ENCODE measurements at places on chromosomes 6 and 20.

DNA sequence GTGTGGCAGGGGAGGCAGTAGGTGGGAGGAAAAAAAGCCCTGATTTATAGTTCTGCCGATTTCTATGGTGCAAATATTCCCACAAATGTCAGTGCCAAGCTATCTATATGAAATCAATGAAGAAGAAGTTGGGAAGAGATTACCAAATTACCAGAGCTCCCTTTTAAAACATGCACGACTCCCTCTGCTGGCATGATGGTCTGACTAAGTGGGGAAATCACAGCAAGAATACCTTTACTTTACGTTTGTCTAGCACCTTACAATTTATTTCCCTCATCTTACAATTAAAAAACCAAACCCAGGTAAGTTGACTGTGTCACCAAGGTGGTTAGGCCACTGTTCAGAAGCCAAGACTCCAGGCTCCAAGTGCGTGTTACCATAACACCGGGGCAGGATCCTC is 55.6 kb downstream of the AGPAT4 start:
- no peak for DNase-seq

GRCh38 chr6:169490246-169490641 is 211.6 kb downstream of the WDR27 start:
- no peak for DNase-seq

DNA sequence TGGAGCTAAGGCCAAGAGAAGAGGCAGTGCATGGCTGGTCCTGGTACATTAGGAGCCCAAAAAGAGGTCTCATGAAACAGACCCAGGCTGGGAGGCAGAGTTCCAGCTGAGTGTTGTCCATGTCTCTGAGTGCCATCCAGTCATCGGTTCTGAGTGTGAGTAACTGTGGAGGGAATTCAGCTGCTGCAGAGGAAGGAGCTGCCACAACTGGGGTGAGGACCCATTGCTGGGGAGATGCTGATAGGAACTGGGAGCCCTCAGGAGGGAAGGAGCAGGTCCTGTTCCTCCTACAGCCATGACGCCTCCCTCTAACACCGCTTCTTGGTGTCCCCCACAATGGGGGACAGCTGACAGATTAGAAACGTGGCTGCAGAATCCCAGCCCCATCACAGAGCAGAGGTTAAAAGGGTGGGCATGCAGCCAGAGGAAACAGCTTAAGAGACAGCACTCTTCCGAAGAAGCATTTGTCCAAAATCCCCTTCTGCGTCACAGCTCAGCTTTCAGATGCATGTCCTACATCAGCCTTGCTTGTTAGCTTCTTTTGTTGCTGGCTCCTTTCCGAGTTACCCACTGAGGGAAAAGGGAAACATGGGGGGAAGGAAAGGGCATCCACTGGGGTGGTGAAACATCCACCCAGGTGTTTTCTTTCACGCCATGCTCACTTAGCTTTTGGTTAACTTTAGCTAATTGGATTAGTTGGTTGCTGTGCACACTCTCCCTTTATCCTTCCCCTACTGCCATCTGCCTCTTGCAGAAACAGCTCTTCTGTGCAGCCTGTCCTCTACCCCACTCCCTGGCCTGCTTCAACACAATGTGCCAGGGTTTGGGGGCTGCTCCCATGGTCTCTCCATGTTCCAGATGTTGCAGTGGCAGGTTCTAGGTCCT is 239.2 kb downstream of the SYNDIG1 start:
- DNase-seq: no peak

GRCh38 chr20:19974630-19975435 is 42.3 kb upstream of the NAA20 start:
- no peak for DNase-seq

GRCh38 chr6:78598966-78599365 is 268.4 kb upstream of the IRAK1BP1 start:
- DNase-seq: no peak

- DNase-seq: no peak
Measured at GRCh38 chr6:130269969-130270635, 47.4 kb upstream of the SAMD3 start.

- no peak for DNase-seq
Measured at GRCh38 chr20:47543006-47543431, 41.3 kb downstream of the NCOA3 start.

DNA sequence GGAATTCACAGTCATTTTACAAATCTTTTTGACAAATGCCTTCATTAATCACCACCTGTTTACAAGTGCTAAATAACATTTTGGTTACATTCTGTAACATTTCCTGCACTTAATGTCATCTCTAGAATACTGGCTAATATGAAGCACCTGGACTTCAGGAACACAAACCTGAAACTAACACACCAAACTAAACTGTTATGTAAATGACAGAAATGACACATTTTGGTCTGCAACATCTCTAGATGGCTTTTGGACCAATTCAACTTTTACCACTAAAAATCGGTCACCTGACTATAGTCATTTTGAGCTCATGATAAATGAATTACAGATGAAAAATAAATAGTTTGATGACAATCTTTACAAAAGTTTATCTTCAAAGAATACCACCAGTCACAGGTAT is 80.6 kb downstream of the ATG5 start:
- DNase-seq: no peak

GRCh38 chr6:17663226-17663625 is 43.5 kb downstream of the NUP153 start:
- no peak for DNase-seq

DNA sequence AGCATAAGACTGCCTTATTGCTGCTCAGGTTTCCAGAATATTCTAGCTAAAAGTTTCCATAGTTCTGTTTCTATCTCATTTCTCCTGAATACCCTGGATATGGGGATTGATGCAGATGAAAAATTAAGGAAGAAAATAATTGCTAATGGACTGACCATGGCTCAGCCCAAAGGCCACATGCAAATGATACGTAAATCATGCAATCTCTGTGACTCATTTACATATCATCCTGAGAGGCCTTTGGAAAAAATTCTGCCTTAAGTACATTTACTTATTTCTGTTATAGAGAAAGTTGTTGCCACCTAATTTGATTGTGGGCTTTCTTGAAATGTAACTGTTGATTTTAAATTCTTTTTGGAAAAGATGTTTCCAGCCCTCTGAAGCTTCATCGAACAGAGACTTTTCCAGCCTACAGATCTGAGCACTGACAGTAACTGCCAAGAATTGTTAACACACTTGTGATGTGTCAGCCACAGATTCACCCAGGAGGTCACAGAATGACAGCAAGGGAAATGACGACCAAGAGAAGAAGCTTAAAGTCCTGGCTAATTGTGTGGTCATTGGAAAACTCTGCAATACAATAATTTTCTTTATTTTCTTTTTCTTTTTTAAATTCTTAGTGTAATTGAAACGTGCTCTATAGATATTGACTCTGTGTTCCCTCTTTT is 174.8 kb downstream of the DOK5 start:
- DNase-seq: no peak

DNA sequence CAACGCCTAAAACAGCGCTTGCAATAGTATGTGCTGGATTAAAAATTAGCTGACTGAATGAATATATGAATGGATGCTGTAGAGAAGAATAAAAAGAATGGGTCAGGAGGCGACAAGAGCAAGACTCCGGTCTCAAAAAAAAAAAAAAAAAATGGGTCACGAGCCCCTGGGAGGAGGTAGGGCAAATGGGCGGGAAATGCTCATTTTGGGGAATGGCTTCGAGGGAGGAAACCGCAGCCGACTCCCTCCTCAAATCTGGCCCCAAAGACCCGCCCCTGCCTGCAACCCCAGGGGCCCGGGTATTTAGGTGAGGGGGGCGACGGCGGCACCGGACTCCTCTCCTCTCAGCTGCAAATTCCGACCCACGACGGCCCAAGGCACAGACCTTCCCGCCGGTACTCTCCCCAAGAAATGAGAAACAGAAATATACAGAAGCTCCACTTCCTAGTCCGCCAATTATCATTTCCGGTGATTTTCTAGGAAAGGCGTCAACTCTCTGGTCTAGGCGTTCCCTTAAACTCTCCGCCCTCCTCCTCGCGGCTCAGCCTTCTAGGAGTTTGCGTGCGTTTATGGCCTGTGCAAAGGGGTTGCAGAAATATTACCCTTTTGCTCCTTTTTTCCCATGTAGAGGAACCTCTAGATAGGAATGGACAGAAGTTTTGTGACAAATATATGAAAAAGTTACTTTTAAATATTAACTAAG is at the start of gene ZNF311:
ZNF311 (minus strand) TSS at position 133 of the 703 bp plus-strand sequence. CDS start 1,361 bp downstream, outside the sequence.
- DNase-seq: no peak

DNA sequence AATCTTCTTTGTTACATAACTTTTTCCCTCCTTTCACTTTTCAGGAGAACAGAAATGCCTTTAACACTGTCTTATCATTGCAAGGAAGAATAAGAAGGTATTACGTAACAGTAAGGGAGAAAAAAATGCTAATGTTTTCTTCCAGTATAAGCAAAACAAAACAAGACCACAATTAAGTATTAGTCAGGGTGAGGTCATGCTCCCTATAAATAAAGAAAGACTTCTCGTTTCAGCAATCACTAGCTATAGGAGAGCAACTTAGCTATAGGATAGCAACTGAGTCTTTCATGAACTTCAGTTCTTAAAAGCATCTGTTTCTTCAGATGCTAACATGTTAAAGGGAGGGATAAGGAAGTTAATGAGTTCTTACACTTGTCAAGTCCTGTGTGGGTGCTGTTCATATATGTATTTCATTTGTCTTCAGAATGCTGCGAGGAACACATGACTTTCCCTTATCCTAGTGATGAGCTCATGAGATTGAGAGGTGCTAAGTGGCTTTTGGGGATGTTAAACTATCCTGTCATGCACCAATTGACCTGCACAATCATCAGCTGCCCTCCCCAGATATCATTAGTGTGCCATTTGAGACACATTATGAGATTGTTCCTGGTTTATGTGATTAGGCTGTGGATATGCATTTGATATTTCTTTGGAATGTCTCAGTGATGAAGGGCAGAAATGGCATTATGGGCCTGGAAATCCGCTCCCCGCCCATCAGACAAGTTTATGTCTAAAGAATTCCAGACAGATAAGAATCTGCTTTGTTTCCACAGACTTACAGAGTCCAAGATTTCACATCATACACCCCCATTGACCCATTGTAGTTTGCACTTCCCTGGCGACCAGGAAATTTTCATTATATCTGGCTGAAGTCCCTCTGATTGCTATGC is 37.5 kb downstream of the LAMA4 start:
- DNase-seq: no peak

GRCh38 chr20:18176318-18176785 is 38.7 kb downstream of the KAT14 start:
- DNase-seq: no peak

- DNase-seq: no peak
Measured at GRCh38 chr6:1630771-1631217, 21.1 kb downstream of the FOXC1 start.

All from stimulated activated CD4-positive, alpha-beta T cell treated with anti-CD3 and anti-CD28 coated beads, Interleukin-15, amount 100 ng/mL, for 48 hours (primary cell).